Stimulated activated CD4-positive, alpha-beta T cell treated with anti-CD3 and anti-CD28 coated beads, Interleukin-4, amount 100 ng/mL, for 1 hour (primary cell): ENCODE measurements at places on chromosomes 2 and 18.

DNA sequence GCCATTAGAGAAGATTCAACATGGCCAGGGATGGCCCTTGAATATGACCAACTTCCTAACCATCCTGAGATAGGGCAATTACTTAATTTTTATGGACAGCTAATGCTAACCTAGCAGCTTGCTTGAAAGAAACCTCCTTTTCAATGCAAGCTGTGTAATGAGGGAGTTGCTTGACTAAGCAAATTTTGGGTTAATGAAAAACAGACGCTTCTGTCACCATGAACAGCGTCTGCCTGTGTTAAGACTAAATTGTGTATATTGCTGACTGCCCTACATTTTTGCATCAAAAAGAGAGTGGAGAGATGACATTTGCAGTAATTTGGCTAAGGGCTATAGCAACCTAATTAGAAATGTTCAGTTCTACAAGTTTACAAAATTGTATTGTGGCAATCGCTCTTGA lies 319.2 kb upstream of the LRATD1 start:
- DNase-seq: no peak

- DNase-seq: no peak
Measured at GRCh38 chr2:37631698-37632097, 39.7 kb downstream of the CDC42EP3 start.

GRCh38 chr2:153432381-153432780 lies 46.2 kb downstream of the RPRM start:
- DNase-seq: no peak

GRCh38 chr2:2796207-2796606 lies 465.1 kb upstream of the MYT1L start:
- no peak for DNase-seq

- no peak for DNase-seq
Measured at GRCh38 chr2:236685361-236685760, 115.7 kb downstream of the ACKR3 start.

DNA sequence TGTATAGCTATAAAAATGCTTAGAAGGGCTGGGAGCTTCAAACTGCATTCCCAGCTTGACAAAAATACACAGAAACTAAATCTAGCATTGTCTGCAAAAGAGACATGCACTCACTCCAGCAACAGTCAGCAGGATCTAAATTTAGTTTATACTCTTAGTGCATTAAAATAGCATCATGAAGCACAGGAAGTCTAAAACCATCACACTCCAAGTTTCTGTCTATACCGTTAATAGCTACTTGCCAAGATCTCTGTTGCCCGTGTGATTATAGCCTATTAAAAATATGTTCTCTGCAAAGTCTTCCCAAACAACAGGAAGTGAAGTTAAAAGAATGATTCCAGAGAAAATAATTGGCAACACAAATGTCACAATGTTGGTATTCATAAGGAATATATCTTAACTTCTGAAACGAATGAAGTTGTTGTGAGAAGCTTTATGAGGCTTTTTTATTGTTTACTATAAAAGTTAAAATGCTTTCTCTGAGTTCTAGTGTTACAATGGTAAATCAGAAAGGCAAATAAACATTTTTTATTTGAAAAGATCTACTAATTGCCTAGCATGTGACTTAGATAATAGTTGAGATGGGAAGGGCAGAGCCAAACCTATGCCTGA lies 184.2 kb downstream of the ZNF385B start:
- DNase-seq: no peak

DNA sequence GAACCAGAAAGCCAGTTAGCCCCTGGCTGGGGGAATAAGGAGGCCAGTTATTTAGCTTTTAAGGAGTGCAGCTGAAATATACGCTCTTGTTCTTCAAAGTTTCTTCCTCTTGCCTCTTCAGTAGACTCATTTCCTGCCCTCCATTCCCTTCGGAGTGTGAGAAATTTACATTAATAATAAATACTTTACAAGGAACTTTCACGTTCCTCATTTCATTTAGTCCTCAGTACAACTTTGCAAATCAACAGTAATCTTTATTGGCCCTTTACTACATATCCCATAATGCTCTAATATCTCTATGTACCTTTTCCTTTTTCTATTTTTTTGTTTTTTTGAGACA lies 15.6 kb downstream of the PLCD4 start:
- DNase-seq: no peak

DNA sequence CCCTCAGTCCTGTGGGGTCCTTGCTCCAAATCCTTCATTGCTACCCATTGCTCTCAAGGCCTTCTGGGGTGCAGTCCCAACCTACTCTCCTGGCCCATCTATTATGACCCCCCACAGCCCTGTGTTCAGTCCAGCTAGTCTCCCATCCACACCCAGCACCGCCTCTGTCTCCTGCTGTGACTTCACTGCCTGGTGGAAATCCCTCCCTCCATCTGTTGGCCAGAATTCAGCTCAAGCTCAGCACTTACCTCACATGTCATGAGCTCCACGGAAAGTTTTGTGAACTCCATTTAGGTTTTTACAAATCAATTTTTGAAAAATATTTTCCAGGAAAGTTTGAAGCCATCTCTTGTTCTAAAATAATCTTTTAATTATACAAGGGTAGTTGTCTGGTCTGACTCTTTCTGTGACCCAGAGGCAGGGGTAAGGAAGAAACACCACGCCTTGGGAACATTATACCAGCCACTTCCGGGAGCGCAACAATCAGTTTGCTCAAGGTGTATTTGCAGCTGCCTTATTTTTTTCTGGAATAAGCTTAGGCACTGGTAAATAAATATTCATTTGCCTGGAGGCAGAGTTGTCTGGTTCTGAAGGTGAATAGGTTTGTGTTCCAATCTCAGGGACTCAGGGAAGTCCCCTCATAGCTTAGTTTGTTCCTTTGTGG lies 110.8 kb downstream of the VIT start:
- no peak for DNase-seq

- no peak for DNase-seq
Measured at GRCh38 chr2:207734264-207734635, 22.8 kb downstream of the CCNYL1 start.

- no peak for DNase-seq
Measured at GRCh38 chr2:180474716-180475115, 467.6 kb upstream of the CWC22 start.

DNA sequence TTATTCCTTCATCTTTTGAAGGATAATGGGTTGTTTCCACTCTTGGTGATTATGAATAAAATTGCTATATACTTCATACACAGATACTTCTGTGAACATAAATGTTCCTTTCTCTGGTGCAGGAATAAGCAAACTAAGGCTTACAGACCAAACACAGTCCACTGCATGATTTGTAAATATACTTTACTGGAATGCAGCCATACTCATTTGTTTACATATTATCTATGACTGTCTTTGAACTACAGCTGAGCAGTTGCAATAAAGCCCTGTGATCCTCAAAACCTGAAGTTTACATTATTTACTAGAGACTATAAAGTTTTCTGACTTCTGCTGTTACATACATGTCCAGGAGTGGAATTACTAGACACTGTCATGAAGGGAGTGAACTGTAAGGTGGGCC lies 381.0 kb upstream of the CNTNAP5 start:
- DNase-seq: no peak

GRCh38 chr2:18993756-18994338 lies 364.6 kb downstream of the OSR1 start:
- DNase-seq: no peak

- DNase-seq: no peak
Measured at GRCh38 chr2:129816813-129817574, 162.5 kb upstream of the RAB6C start.

DNA sequence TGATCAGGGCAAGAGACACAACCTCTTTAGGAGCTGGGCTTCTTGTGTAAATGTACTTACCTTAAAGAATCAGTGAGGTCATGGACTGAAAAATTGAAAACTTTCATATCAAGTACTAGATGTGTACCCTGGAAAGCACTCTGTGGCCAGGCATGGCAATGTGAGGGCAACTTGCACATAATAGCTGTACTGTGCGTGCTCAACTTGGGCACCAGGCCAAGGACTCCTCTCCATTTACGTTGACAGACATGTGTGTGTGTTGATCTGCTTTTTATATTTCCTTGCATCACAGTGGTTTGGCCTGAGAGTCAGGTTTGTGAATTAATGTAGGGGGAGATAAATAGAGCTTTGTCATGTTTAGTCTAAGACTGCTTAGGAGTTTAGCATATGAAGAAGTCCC lies 669.5 kb upstream of the REG3G start:
- DNase-seq: no peak
